Activated T-cell treated with anti-CD3 and anti-CD28 coated beads for 48 hours (primary cell): ENCODE measurements at places on chromosomes 7 and 10.

DNA sequence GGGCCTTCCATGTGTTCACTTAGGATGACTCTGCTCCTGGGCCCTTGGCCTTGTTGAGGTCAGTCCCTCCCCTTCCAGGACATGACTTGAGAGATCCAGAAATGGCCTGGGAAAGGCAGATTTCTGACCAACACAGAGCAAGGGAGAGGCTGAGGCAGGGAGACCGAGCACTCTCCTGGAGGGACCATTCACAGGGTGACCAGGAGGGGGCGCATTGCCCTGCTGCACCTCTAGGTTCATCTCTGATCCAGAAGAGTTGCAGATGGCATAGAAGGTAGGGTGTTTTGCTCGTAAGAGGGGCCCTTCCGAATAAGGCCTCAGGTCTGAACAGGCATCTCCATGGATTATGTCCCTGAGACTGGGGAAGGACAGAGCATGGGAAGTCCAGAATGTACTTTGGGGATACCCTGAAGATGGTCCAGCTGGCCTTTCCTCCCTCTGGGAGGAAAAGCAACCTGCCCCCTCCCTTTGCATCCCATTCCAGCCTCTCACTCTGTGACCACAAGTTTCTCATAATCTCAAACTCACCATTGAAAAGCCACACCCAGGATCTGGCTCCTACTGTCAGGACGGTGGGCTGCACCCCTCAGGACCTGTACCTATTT is 6.6 kb downstream of the DMBT1 start:
- DNase-seq = peak; percentile 22

GRCh38 chr10:60290558-60290957 is 99.1 kb downstream of the ANK3 start:
- no peak for DNase-seq

GRCh38 chr10:117170244-117170643 is 27.0 kb upstream of the KCNK18 start:
- DNase-seq = no peak

- DNase-seq = no peak
Observed at GRCh38 chr7:2034291-2035201, 198.2 kb downstream of the MAD1L1 start.

- no peak for DNase-seq
Observed at GRCh38 chr7:24496036-24496435, 77.2 kb upstream of the PALS2 start.

- no peak for DNase-seq
Observed at GRCh38 chr10:128883231-128884032, 583.6 kb upstream of the MGMT start.

- no peak for DNase-seq
Observed at GRCh38 chr7:158284121-158284520, 303.5 kb downstream of the PTPRN2 start.

- no peak for DNase-seq
Observed at GRCh38 chr10:5187867-5188266, 2.9 kb upstream of the AKR1C8 start.

- no peak for DNase-seq
Observed at GRCh38 chr10:111275091-111275490, 198.3 kb downstream of the ADRA2A start.

DNA sequence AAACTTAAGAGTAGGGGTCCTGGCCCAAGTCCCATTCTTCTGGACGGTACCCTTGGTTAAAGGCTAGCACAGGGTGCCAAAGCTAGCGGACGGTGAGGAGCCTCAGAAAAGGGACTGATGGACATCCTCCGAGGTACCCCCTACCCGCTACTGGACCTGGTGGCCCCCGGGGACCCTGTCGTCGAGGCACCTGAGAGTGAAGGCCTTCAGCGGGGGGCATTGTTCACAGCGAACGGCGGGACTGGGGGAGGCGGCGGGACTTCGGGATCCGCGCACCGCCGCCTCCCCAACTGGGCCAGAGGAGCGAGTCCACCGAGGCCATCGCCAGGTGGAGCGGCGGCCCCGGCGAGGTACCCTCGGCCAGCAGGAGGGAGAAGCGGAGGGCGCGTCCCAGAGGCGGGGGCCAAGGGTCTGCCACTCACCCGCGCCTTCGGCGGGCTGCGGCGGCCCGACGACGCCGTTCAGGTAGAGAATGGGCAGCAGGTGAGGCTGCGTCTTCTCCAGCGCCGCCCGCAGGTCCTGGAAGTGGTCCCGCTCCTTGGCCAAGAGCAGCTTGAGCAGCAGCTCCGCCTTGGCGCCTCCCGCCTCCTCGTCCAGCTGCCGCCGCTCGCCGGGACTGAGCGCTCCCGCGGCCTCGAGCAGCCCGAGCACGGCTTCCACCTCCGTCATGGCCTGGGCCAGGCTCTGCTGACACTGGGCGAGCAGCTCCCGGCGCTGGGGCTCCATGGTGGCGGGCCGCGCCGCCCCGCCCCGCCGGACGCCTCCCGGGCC is 575 bp downstream of the DLG5 start:
- DNase-seq = peak; percentile 29

GRCh38 chr10:34252111-34252510 is 563.0 kb downstream of the PARD3 start:
- DNase-seq = no peak

GRCh38 chr10:52146766-52147165 is 167.3 kb upstream of the DKK1 start:
- no peak for DNase-seq

DNA sequence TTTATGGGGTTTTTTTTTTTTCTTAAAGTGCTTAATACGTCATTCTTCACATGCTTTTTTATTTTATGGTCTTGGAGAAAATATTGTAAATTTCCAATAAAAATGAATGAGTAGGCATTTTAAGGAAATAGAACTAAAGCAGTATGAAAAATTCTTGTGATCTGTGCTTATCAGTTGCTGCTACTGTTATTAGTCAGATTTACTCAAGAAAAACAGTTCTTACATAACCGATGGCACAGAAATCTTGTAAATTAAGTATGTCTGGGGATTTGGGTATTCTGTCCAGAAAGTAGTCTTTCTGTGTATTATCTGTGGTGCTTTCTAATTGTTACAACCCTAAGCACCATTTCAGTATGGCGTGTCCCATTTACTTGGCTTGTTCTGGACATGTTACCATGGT is 64.7 kb downstream of the LRGUK start:
- no peak for DNase-seq

DNA sequence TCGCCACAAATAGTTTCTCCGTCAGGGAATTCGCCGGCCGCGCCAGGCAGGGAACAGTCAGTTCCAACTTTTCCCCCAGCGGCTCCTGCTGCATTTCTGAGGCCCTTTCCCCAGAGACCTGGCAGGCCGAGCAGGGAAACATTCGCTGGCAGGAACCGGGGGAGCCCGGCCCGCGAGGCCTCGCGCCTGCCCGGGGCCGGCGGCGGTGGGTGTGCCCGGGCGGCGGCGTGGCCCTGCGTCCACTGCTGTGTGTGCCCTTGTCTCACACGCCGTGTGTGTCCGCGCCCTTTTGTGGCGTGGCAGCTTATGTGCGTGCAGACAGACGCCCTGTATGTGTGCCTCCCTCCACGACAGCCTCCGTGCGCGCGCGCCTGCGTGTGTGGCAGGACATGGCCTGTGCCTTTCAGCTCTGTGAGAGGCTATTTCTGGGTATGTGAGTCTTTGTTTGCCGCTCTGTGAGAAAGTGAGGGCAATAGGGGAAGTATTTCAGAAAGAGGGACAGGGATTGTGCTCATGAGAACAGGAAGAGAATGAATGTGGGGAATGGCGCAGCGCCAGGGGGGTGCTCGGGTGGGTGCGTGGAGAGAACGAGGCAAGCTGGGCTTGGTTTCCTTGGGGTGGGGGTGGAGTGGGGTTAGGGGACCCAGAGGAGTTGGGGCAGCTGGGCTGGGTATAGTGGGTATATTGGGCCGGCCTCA is 689 bp upstream of the SMARCD3 start:
- no peak for DNase-seq

- DNase-seq = no peak
Observed at GRCh38 chr7:93176992-93177580, 28.9 kb upstream of the SAMD9L start.

GRCh38 chr7:106448992-106449859 is 164.4 kb upstream of the NAMPT start:
- no peak for DNase-seq

GRCh38 chr7:35613150-35613549 is 81.8 kb downstream of the HERPUD2 start:
- no peak for DNase-seq

DNA sequence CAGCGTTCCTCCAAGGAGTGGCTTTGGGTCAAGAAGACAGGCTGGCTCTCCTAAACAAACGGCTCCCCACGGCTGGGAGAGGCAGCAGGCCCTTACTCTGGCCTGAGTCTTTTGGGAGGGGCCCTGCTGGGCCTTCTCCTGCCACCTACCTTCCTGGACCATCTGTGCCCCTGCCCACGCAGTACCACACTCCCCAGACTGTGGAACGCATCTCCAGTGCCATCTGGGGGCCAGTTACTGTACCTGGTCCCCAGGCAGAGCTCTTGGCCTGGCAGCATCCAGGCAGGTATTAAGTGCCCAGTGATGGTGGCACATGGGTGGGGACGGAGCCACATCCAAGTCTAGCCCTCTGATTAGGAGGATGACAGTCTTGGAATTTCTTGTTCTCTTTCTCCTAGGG is 14.4 kb downstream of the ALKBH4 start:
- no peak for DNase-seq

- DNase-seq = no peak
Observed at GRCh38 chr10:10956681-10957542, 60.8 kb upstream of the CELF2 start.

- DNase-seq = no peak
Observed at GRCh38 chr7:141342621-141343408, 208.4 kb upstream of the AGK start.

GRCh38 chr7:48052748-48053147 is 17.4 kb downstream of the C7orf57 start:
- DNase-seq = no peak

DNA sequence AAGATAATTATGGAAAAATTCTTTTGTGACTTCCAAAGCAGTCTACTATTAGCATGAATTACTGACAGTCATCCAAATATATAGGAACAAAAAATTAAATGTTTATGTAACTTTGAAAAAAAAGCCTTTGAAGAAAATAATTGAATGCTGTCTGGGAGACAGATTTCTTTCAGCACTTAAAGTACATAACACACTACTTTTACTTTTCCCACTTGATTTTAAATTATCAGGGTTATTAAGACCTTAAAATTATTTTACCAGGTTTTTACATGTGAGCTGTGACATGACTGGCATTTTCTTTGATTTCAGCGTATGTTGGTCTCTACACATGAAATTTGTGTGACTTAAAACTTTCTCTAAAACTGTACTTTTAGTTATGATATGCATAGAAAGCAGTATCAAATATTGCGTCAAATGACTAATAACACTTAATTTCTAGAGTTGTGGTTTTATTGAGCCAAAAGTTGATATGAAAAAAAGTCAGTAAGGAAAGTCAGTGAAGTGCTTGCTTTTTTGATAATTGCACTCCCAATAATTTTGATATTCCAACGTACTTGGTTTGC is 3.1 kb downstream of the PTEN start:
- DNase-seq = no peak

- no peak for DNase-seq
Observed at GRCh38 chr7:105765846-105766245, 110.6 kb downstream of the ATXN7L1 start.

DNA sequence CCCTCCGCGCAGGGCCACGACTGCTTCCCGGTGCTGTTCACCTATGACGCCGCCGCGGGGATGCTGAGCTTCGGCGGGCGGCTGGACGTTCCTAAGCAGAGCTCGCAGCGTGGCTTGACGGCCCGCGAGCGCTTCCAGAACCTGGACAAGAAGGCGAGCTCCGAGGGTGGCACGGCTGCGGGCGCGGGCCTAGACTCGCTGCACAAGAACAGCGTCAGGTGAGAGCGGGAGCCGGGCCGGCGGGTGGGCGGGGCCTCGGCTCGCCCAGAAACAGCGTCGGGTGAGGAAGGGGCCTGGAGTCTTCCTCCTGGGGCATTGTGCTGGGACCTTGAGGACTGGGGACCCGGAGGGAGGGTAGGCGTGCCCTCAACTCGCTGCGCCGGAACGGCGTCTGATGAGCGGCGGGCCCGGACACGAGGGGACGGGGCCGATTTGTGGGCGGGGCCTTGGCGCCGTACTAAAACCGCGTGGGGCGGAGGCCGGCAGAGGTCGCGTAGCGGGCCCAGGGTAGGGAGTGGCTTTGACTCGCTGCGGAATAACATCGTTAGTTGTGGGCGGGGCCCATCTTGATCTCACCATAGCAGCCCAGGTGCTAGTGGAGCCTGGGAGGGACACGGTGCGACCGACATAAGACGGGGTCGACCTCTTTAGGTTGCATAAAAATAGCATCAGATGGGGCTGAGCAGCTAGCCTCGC is 15.6 kb downstream of the PDAP1 start:
- peak; percentile 74 for DNase-seq

- no peak for DNase-seq
Observed at GRCh38 chr10:3584926-3585784, 199.9 kb downstream of the KLF6 start.

GRCh38 chr10:89414146-89414878 is at the start of gene IFIT5:
Gene IFIT5, plus strand, starts transcription at chr10:89414568. Its CDS starts 231 bp downstream, at chr10:89414799.
- peak; percentile 58 for DNase-seq

DNA sequence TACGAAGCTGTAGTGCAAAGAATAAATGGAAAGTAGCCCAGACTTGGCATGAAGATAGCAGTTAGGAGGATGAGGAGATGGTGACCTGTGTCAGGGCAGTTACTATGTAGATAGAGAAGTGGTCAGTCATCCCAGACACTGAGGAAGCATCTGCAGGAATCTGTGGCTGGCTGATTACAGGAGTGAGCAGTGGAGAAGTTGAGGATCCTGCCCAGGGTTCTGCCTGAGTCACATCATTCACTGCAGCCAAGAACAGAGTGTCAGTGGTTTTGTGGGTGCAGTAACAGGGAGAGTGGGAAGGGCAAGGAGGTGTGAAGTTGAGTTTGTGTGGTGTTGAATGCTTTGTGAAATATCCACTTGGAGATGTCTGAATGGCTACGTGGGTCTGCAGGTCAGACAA is 676.4 kb upstream of the NRP1 start:
- DNase-seq = no peak

GRCh38 chr10:24115403-24115802 is 93.5 kb upstream of the KIAA1217 start:
- no peak for DNase-seq

DNA sequence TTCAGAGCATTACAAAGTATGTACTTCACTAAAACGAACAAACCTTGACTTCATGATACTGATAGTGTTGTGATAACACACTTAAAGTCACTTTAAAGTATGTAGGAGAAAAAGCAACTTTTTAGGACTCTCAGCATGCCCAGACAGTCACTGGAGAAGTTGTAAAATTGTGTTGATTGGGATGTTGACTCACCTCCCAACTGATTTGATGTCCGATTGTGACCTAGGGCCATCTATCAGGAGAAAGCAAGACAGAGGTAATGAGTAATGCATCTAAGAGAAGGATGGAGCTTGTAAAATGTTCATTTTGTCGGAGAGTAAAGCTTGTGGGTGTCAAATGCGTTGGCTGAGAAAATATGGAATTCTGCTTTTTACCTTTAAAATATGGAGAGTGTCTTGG is 135.4 kb upstream of the SEMA3D start:
- DNase-seq = no peak

GRCh38 chr7:135840591-135840990 is 92.0 kb upstream of the FAM180A start:
- DNase-seq = no peak

DNA sequence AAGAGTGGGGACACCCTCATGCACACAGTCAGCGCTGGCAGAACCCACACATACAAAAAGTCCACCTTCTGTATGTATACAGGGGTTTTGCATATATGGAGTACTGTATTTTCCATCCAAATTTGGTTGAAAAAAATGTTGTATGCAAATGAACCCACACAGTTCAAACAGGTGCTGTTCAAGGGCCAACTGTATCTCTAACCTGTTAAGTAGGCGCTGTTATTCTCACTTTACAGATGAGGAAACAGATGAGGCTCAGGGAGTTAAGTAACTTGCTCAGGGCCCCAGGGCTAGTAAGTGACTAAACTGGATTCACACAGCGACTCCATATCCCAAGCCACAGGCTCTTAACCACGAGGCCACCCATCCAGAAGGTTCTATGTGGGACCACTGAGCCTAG is 69.9 kb downstream of the C10orf105 start:
- no peak for DNase-seq
